ENCODE measurements at places on chromosomes 1 and 21. TPM values are rescaled to one million over a fixed set of nuclear protein-coding genes. Genes with fewer than 3 reads are reported as not detected.

Gene ZNF695
- 1.5 TPM for polyA plus RNA-seq

- no peaks in the 10 kb centered on the region for H3K4me1 ChIP-seq
- H3K27me3 ChIP-seq = no peaks in the 10 kb centered on the region
- H3K36me3 ChIP-seq = no peaks in the 10 kb centered on the region
- H3K27ac ChIP-seq = no peak overlapping the region
- no peak overlapping the region for H3K4me3 ChIP-seq
These were observed 31.6 kb downstream of the ADARB1 start for GRCh38 chr21:45105906-45106485.

- no peak overlapping the region for H3K4me3 ChIP-seq
- H3K27me3 ChIP-seq = no peaks in the 10 kb centered on the region
- no peak for DNase-seq
- no peaks in the 10 kb centered on the region for H3K36me3 ChIP-seq
- no peak overlapping the region for H3K27ac ChIP-seq
These were observed 744.2 kb downstream of the USP25 start for GRCh38 chr21:16473988-16474387.

GRCh38 chr1:182698971-182699370 lies 14.6 kb upstream of the RGS8 start:
- H3K27ac ChIP-seq = no peak overlapping the region
- DNase-seq = no peak

DNA sequence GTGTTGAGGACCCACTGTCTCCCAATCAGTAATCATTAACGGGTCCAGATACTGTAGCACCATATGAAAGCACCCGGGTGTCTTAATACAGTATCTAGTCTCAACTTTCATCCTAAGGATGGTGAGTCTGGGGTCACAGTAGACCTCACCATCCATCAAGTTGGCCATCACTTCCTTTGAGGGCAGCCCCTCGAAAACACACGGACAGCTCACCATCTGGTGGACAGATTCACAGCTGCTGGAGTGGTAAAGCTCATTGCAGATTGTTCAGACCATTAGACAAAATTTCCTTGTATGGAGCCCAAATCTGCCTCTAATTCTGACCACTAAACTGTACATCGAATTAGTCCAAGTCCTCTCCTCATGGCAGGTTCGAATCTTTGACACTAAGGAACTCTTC lies 123.1 kb downstream of the PGBD5 start:
- H3K27ac ChIP-seq = no peak overlapping the region
- no peaks in the 10 kb centered on the region for H3K27me3 ChIP-seq
- DNase-seq = no peak
- H3K4me1 ChIP-seq = peaks cover 25% of the 10 kb centered on the region
- no peak overlapping the region for H3K4me3 ChIP-seq
- no peaks in the 10 kb centered on the region for H3K36me3 ChIP-seq

GRCh38 chr1:84025966-84026365 lies 27.0 kb upstream of the TTLL7 start:
- H3K27ac ChIP-seq = no peak overlapping the region
- no peaks in the 10 kb centered on the region for H3K4me1 ChIP-seq
- H3K4me3 ChIP-seq = no peak overlapping the region
- DNase-seq = no peak

DNA sequence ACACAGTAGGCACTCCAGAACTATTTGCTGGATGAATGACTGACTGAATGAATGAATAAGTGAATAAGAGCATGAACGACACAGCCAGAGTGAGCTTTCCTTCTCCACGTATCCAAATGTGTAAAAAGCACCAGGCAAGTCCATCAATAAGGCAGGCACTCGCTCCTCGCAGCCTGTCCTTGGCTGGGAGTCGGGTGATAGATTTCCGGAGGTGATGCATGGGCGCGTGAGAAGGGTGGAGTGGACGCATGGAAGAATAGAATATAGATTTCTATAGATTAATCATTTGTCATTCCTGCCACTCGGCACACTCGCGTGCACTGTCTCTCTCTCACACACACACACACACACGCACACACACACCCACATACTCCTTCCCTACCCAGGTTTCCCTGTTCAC lies 164.3 kb upstream of the ZC3H12A start:
- H3K27ac ChIP-seq = no peak overlapping the region
- H3K27me3 ChIP-seq = peaks cover 18% of the 10 kb centered on the region
- no peaks in the 10 kb centered on the region for H3K4me1 ChIP-seq
- no peaks in the 10 kb centered on the region for H3K36me3 ChIP-seq

- H3K4me3 ChIP-seq = no peak overlapping the region
- no peaks in the 10 kb centered on the region for H3K4me1 ChIP-seq
- H3K36me3 ChIP-seq = peaks cover 12% of the 10 kb centered on the region
These were observed 12.5 kb upstream of the SARS1 start for GRCh38 chr1:109201123-109201703.

GRCh38 chr1:190949939-190950338 lies 472.3 kb upstream of the BRINP3 start:
- DNase-seq = no peak
- no peaks in the 10 kb centered on the region for H3K4me1 ChIP-seq
- H3K27ac ChIP-seq = no peak overlapping the region
- no peak overlapping the region for H3K4me3 ChIP-seq

Gene TRIM17
- polyA plus RNA-seq = 1.3 TPM

- no peaks in the 10 kb centered on the region for H3K36me3 ChIP-seq
- H3K27ac ChIP-seq = peak overlapping the region; percentile 64
- H3K4me3 ChIP-seq = no peak overlapping the region
- H3K4me1 ChIP-seq = peaks cover 48% of the 10 kb centered on the region
These were observed 66.9 kb upstream of the TINAGL1 start for GRCh38 chr1:31509124-31510072.

DNA sequence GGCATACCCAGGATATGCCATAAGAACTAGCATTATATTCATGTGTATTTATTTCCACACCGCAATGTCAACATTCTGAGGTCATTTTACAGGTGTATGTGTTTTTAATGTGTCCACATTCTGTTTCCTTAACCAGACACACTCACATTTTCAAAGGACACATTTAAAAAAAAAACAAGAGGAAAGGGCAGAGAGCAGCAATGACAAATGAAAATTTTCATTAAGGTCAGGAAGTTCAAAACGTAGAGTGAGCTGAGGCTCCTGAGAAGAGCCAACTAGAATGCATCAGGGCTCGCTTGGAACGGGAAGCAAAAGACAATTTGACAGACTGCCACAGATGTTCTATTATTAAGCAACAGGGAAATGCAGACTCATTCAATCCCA lies 4.8 kb upstream of the GNPAT start:
- peaks cover 43% of the 10 kb centered on the region for H3K4me1 ChIP-seq
- DNase-seq = peak; percentile 49
- no peak overlapping the region for H3K4me3 ChIP-seq
- H3K27ac ChIP-seq = peak overlapping the region; percentile 75

- peaks cover 36% of the 10 kb centered on the region for H3K27me3 ChIP-seq
- no peaks in the 10 kb centered on the region for H3K36me3 ChIP-seq
- DNase-seq = peak; percentile 60
- H3K4me3 ChIP-seq = peak overlapping the region; percentile 57
These were observed 543 bp upstream of the KCNJ10 start for GRCh38 chr1:160070243-160071163.

Gene FAM72A
- 3.3 TPM for polyA plus RNA-seq

DNA sequence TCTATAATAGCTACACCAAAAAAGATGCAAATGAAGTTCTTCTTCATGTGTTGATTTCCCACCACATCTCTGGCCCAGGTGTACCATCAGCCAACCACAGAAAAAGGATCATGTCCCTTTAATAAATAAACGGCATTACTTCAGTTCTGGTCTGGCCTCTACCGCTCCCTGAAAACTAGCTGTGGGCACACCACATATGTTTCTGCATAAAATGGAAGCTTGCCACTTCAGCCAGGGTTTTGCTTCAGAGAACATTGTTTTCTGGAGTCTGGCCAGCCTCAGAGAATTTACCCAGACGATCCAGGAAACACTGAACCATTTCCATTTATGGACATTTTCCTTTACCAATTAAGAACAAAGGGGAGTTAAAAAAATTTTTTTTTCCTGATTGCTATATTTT lies 5.8 kb upstream of the LAMC2 start:
- peak overlapping the region; percentile 31 for H3K27ac ChIP-seq
- peaks cover 35% of the 10 kb centered on the region for H3K4me1 ChIP-seq
- no peak overlapping the region for H3K4me3 ChIP-seq
- H3K36me3 ChIP-seq = no peaks in the 10 kb centered on the region
- DNase-seq = peak; percentile 58

Gene KCNQ4
- 2.2 TPM for polyA plus RNA-seq

DNA sequence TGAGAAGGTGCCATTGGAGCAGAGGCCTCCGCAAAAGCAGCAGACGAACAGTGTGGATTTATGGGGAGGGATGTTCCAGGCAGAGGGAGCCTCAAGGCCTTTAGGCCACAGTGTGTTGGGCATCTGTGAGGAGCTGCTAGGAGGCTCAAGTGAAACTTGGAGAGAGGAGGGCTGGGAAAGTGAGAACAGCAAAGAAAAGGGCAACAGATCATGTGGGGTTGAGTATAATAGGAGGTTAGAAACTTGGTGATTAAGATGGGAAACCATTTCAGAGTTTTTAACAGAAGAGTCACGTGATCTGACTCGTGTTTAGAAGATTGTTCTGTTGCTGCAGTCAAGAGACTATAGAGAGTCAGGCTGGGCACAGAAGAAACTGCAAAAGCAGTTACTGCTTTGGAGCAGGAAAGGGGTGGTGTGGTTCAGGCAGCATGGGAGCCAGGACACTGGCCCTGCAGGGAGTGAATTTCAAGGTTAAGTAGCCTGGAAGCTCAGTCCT lies 277.0 kb downstream of the DISC1 start:
- no peaks in the 10 kb centered on the region for H3K4me1 ChIP-seq
- DNase-seq = no peak
- no peak overlapping the region for H3K27ac ChIP-seq
- H3K27me3 ChIP-seq = no peaks in the 10 kb centered on the region

GRCh38 chr1:56811331-56811730 lies 7.9 kb downstream of the FYB2 start:
- H3K27ac ChIP-seq = peak overlapping the region; percentile 0
- no peaks in the 10 kb centered on the region for H3K27me3 ChIP-seq
- peaks cover 4% of the 10 kb centered on the region for H3K4me1 ChIP-seq
- H3K36me3 ChIP-seq = no peaks in the 10 kb centered on the region
- DNase-seq = peak; percentile 66

Gene PMF1
- 63.4 TPM for polyA plus RNA-seq

GRCh38 chr1:218669431-218669830 lies 324.3 kb downstream of the TGFB2 start:
- H3K4me1 ChIP-seq = no peaks in the 10 kb centered on the region
- H3K27me3 ChIP-seq = no peaks in the 10 kb centered on the region
- no peak overlapping the region for H3K27ac ChIP-seq
- DNase-seq = no peak
- H3K36me3 ChIP-seq = no peaks in the 10 kb centered on the region

Gene KRTAP21-2
- not detected for polyA plus RNA-seq

GRCh38 chr1:145955436-145955835 lies 2.4 kb downstream of the LIX1L start:
- no peak for DNase-seq
- H3K4me1 ChIP-seq = no peaks in the 10 kb centered on the region
- no peak overlapping the region for H3K4me3 ChIP-seq
- no peaks in the 10 kb centered on the region for H3K36me3 ChIP-seq

Gene GPA33
- 64.4 TPM for polyA plus RNA-seq

- peaks cover 4% of the 10 kb centered on the region for H3K4me1 ChIP-seq
- DNase-seq = no peak
- no peak overlapping the region for H3K4me3 ChIP-seq
- no peaks in the 10 kb centered on the region for H3K36me3 ChIP-seq
These were observed 97.5 kb upstream of the TSPAN2 start for GRCh38 chr1:115186711-115187265.

- no peaks in the 10 kb centered on the region for H3K4me1 ChIP-seq
- no peak overlapping the region for H3K27ac ChIP-seq
- DNase-seq = no peak
- no peaks in the 10 kb centered on the region for H3K27me3 ChIP-seq
- no peaks in the 10 kb centered on the region for H3K36me3 ChIP-seq
- no peak overlapping the region for H3K4me3 ChIP-seq
These were observed 382.5 kb downstream of the PLPP3 start for GRCh38 chr1:56196839-56197238.

Gene RBBP5
- 13.4 TPM for polyA plus RNA-seq

Gene SPTA1
- 3.7 TPM for polyA plus RNA-seq

Measured in large intestine (tissue), 12 donors.